ENCODE measurements at places on chromosomes 6 and 20. TPM values are rescaled to one million over a fixed set of nuclear protein-coding genes. Genes with fewer than 3 reads are reported as not detected.

Gene MYO6
- total RNA-seq = 6.4 TPM

Gene RNF39
- total RNA-seq = not detected

Gene ADGRF5
- not detected for total RNA-seq

Gene SIGLEC1
- 0.01 TPM for total RNA-seq

Gene TREML2
- not detected for total RNA-seq

Gene VWA7
- 0.72 TPM for total RNA-seq

Gene SLC17A3
- 1.0 TPM for total RNA-seq

Gene HRH3
- total RNA-seq = not detected

Gene GSTA2
- total RNA-seq = not detected

Gene SLC44A4
- total RNA-seq = not detected

Gene CNPY3
- total RNA-seq = 42.7 TPM

Gene PNPLA1
- total RNA-seq = not detected

Gene GSTA1
- not detected for total RNA-seq

Gene NTSR1
- total RNA-seq = 0.09 TPM

Gene MEI4
- total RNA-seq = not detected

Gene NFS1
- total RNA-seq = 35.5 TPM

Gene BTN1A1
- total RNA-seq = not detected

Measured in A549 treated with Mapracorat at 1 μM for 4 hours (cell line).